ENCODE measurements at places on chromosomes 7 and 10.

- no peak for DNase-seq
These were observed 164.2 kb upstream of the DPP6 start for GRCh38 chr7:153887749-153888569.

GRCh38 chr7:47949703-47950102 lies 1.4 kb upstream of the PKD1L1 start:
- no peak for DNase-seq

DNA sequence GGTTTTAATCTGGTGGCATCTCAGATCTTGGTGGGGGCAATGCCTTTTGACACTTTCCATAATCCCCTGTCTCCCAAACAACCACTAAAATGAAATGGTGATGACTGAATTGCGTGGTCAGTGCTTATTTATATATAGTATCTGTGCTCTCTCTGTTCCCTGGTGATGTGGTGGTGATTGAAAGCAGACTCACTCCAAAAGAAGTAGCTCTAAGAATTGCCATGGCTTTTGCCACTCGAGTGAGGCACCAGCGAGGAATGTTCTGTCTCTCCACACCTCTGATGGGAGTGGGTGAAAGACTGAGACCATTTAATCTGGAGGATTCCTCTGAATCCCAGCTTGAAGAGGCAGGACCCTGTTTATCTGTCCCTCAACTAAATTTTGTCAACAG lies 2.8 kb downstream of the DUSP5 start:
- DNase-seq, result no peak

GRCh38 chr7:146115851-146116520 lies 615 bp upstream of the CNTNAP2 start:
- DNase-seq, result peak; percentile 63

- peak; percentile 72 for DNase-seq
These were observed 1.6 kb upstream of the ANKRD2 start for GRCh38 chr10:97570789-97571471.

GRCh38 chr7:19051767-19052375 lies 65.6 kb downstream of the TWIST1 start:
- no peak for DNase-seq

GRCh38 chr7:2710901-2711551 lies 23.0 kb downstream of the AMZ1 start:
- no peak for DNase-seq

DNA sequence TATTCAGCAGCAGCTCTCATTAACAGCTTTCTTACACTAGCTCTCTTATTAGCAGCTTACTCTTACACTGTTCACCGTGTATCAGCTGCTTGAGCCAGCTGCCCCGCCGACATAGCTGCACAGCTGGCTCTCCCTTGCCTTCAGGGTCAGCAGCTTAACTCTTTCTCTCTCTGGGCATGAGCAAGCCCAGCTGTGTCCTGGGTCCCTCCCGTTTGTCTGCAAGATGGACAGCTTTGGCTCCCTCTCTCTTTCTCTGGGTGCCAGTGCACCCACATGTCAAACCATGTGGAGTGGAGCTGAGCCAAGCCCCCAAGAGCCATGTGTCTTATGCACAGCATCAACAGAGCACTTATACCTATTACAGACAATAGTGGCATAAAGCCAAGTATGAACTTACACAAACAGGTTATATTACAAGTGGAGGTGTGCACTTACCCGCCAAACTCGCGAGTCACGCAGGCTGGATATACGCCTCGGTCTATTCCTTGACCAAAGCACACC lies 35.7 kb upstream of the MTPAP start:
- DNase-seq, result no peak

DNA sequence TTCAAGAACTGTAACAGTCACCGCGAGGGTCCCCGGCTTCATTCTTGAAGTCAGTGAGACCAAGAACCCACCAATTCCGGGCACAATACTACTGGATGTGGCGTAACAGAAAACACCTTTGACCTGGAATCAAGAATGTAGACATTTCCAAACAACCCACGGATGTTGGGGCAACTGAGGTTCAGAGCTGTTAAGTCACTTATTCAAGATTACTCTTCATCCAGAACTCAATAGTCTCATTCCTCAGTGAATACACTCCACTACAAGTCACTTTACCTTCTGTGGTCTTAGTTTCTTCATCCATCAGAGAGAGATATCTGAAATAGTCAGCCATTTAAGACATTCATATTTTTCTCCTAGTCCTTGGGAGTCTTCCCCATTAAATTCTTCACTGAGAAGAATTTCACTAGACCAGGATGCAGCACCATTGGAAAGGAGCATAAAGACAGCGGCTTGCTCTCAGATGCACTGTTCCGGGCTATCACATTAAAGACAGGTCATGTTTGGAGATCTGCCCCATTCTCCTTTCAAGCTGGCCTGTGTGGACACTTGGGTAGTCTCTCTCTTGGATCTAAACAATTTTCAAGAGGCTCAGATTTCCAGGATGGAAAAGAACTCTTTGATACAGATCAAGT lies 32.3 kb upstream of the ARID5B start:
- no peak for DNase-seq

- DNase-seq, result no peak
These were observed 225.0 kb upstream of the SEMA3C start for GRCh38 chr7:81143856-81144255.

DNA sequence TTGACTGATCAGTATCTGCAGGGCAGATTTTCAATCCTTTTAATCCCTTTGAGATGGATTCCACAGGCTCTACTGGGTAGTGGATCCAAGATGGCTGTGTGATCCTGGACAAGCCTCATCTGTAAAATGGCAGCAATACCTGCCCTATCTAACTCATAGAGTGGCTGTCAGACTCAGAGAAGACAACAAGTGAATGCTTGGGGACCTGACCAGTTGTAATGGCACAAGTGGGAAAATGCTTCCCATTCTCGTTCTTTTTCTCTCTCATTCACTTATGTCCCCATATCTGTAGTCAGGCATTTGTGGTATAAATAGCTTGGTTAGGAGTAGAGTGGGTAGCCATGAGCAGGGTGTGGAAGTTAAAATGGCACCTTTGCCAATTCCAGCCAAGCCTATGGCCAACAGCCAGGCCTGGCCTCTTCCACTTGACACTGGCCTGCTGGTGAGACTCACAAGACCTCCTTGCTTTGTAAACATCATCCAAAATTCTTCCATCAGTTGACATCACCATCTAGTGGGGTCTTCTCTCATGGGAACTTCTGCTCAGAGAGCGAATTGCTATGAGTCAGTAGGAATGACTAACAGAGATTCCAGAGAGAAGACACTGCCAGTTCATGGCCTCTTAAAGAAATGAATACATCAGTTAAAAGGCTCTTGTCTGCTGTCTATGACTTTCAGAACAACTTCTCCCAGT lies 150.1 kb downstream of the PLPP4 start:
- DNase-seq, result no peak

- peak; percentile 63 for DNase-seq
These were observed 39.3 kb upstream of the DUSP5 start for GRCh38 chr10:110458266-110458920.

GRCh38 chr10:91813251-91813650 lies 15.0 kb downstream of the TNKS2 start:
- no peak for DNase-seq

DNA sequence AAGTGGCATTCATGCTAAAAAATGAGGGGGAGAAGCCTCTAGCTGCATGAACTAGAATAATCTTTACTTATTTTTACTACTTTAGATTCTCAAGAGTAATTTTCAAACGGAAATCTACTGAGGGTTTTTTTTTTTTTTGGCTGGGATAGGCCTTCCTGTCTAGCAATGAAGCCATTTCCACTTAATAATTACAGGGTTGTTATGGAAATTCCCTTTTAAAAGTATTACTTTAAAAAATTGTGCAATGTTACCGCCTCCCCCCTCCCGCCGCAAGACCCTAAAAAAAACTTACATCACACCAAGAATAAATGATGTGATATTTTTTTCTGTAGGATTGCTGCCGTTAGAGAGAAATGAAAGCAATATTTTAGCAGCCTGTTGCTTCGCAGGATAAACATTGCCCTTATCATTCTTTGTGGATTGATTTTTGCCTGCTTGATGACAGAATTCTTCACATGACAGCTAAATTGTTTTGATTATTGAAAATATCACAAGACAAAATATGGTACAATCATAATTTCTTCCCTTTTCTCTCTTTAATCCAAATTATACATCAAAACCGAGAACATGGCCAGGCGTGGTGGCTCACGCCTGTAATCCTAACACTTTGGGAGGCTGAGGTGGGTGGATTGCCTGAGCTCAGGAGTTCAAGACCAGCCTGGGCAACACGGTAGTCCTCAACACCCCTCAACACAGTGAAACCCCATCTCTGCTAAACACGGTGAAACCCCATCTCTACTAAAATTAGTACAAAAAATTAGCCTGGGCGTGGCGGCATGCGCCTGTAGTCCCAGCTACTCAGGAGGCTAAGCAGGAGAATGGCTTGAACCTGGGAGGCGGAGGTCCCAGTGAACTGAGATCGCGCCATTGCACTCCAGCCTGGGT lies 32.8 kb downstream of the ARL4A start:
- no peak for DNase-seq

DNA sequence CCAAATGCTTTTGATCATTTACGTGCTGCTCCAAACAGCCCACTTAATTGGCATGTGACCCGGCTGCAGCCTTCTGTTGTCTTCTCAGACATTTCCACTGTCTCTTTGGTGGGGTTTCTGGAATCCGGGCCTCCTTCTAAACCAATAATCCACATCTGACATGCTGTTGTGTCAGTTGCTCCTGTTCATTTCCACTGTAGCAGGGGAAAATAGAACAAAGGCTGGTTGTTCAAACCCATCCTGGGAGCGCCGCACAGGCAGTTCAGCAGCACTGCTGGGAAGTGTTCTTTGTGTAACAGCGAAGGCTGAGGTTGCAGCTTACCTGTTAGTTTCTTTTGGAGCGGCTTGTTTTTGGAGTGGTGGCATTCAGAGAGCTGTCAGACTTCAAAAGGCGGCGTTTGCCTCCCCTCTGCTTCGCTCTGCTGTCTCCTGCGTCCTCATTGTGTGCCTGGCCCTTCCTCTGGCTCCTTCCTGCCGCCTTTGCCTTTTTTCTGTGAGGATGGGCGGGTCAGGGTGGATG lies 149.4 kb downstream of the SNX10 start:
- DNase-seq, result no peak

GRCh38 chr10:92091965-92092364 lies 168.4 kb downstream of the BTAF1 start:
- no peak for DNase-seq

- DNase-seq, result no peak
These were observed 509.1 kb downstream of the INHBA start for GRCh38 chr7:41193738-41194282.

- DNase-seq, result no peak
These were observed 20.2 kb upstream of the MYL7 start for GRCh38 chr7:44161371-44161770.

DNA sequence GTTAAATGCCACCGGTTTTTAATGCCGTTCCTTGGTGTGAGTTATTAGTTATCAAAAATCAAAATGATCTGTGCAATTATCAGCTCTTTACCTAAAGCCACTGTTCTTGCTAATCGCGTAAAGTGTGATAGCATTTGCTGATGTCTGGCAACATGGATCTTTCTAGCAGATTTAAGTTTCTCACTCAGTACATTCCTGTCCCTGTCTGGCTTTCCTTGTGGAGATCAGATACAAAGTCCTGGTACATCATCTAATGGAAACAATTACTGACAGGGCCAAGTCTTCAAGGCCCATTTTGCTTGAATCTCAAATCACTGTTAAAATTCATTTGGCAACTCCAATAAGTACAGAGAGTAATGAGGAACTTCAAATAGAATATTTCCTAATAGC lies 755.7 kb downstream of the AUTS2 start:
- DNase-seq, result no peak

DNA sequence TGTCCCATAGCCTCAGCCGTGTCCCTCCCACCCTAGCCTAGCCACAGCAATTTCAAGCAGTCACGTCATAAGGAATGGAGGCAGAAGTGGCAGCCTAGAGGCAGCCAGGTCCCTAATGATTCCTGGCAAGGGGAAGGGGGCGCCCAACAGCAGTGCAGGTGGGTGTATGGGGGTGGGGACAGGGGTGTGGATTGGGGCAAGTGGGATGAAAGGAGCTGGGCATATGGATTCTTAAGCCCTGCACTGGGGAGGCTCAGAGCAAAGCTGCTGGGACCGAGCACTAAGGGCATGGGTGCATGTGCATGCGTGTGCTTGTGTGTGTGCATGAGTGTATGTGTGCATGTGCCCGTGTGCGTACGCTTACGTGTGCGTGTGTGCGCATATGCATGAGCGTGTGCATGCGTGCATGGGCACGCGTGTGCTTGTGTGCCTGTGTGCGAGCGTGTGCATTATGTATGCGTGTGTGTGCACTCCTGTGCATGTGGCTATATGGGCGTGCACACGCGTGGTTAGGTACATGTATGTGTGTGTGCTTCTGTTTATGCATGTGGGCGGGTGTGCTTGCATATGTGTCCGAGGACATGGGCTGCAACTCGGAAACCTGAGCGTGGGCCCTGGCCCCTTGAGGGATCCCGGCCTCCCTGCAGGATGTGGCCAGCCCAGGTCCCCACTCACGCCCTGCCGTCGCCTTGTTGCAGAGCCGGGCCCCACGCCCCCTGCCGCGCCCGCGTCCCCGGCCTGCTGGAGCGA lies 34.1 kb downstream of the SH2B2 start:
- DNase-seq, result peak; percentile 54

DNA sequence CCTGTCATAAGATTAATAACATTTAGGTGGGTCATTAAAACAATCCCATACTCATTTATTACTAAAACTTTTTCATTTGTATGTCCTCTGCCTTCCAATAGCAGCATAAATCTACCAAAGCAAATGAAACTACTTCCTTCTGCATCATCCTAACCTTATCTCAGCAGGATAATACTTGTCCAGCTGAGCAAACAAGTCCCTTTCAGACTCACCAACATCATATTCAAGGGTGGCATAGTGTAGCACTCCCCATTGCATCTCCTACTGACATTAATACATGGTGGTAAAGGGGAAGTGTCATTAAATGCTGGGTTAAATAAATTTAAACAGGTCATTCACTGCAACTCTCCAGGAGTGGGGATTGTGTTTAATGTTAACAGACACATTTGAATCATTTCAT lies 3.4 kb upstream of the MINDY3 start:
- DNase-seq, result no peak

DNA sequence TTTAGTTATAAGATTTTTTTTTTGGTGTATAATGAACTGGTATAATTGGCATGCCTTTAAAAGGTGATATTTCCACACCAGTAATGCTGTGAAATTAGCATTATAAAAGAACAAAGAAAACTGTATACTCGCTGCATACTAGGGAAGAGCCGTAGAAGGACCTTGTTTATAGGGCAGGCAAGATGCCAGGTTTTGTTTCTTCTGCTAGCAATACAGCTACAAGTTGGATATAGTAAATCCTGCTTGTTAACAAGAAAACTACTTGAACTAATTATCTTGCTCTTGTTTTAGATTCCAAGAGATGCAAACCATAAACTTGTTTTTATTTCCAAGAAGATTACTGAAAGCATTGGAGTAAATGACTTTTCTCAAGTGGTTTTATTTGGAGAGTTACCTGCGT lies 1.9 kb downstream of the DNAH11 start:
- DNase-seq, result no peak

- DNase-seq, result no peak
These were observed 219.9 kb upstream of the KMT2E start for GRCh38 chr7:104794154-104794553.

DNA sequence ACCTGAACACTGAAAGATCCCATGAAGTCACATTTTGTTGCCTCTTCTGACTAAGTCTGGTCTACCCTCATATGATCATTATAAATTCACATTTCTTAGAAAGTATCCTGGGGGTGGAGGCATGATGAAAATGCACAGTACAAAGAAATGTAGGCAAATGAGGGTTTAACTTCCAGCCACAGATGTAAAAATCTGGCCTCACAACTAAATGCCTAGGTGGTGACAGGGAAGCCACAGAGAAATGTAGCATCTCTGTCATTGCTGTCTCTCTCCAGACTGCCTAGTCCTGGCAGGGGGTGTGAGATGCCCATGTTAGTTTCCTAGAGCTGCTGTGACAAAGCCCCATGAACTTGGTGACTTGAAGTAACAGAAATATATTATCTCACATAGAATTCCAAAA lies 395.9 kb downstream of the SORCS3 start:
- no peak for DNase-seq
